ENCODE measurements at places on chromosomes 16 and 17.

- DNase-seq: no peak
Observed at GRCh38 chr17:50280068-50280467, 5.8 kb downstream of the TMEM92 start.

- DNase-seq: no peak
Observed at GRCh38 chr16:70611785-70612303, 34.5 kb upstream of the IL34 start.

- no peak for DNase-seq
Observed at GRCh38 chr17:60630352-60630751, 30.4 kb downstream of the PPM1D start.

DNA sequence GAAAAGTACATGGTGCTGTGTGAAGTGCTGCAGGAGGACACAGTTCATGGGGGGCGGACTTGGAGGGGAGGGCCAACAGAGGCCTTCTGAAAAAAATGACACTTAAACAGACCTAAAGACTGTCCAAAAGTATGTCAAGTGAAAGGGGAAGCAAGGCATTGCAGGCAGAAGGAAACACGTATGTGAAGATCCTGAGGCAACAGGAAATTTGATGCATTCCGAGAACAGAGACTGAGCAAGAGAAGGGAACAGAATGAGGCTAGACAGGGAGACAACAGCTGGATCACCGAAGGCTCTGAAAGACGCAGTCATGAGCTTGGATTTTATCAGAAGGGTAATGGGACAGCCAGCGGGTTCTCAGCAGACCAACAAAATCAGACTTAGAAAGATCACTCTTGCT, 1.1 kb downstream of the IFT20 start:
- no peak for DNase-seq

DNA sequence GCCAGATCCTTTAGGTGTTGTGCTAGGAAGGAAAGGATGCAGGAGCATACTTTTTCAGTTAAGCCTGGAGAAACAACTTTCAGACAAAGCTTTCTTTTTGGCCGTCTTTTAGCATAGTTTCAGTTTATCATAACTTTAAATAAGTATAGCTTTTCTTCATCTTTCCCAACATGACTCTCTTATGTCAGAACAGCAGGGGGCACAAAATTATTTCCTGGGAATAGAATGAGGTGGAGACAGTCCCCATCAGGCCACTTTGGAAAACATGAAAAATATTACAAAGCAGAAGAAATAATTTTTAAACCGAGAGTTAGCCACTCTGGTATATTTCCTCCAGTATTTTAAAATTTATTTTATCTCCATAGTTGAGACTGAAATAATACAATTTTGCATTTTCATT, 387.6 kb downstream of the HAPSTR1 start:
- DNase-seq: no peak

DNA sequence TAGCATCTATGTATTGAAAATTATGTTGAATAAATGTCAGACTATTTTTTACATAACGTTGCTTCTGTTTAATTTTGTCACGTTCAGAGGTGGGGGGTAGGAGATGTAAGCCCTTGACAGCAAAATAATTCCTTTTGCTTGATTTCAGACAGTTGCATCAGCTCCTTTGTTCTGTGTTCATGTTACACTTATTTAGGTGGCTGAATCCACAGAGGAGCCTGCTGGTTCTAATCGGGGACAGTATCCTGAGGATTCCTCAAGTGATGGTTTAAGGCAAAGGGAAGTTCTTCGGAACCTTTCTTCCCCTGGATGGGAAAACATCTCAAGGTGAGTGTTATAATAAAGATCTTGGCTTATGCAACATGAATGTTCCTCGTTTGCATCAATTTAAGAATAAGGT, 4.5 kb downstream of the HERPUD1 start:
- DNase-seq: no peak

DNA sequence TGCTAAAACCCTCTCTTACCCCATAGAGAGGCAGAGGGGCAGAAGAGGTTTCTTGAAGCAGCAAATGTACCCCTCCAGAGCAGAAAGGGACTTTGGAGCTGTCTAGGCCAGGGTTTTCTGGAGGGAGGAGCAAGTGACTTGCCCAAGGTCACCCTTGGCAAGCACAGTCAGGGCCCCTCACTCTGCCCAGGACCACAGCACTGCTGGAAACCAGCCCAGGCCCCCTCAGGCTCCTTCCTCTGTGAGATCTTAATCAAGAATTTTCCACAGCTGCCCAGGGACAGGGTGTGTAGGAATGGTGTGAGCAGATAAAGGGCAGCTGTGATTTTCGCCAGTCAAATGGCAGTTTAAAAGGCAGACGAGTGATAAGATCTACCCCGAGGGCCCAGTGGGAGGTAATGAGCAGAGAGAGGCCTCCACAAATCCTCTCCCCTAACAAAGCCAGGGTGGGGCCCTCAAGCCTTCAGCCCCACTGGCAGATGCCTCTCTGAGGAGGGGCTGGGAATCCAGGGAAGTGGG, 3.9 kb upstream of the SLC12A3 start:
- no peak for DNase-seq

GRCh38 chr16:10870808-10871156, 6.2 kb upstream of the CIITA start:
- no peak for DNase-seq

DNA sequence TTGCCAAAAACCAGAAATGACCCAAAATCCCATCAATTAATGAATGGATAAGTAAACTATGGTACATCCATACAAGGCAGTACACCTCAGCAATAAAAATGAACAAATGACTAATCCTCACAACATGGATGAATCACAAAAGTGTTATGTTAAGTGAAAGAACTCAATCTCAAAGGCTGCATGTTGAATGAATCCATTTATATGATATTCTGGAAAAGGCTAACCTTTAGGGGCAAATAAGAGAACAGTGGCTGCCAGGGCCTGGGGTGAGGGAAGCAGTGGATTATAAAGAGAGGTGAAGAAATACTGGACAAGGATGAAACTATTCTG, 46.1 kb upstream of the MSI2 start:
- DNase-seq: no peak

DNA sequence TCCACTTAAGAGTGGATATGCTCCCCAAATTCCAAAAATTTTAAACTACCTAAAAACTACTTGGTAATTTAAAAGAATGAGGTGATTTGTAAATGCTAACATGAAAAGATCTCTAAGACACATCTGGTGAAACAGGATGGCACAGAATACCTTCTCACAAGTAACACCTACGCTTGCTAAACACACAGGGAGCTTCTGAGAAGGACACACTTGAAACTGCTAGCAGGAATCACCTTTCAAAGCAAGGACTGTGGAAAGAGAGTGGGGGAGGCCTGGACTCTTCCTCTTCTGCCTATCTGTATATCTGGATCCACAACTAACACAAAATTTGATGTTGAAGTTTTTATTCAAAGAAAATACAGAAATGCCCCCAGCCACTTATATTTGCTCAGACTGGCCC, 52.4 kb downstream of the CYTH1 start:
- DNase-seq: no peak

DNA sequence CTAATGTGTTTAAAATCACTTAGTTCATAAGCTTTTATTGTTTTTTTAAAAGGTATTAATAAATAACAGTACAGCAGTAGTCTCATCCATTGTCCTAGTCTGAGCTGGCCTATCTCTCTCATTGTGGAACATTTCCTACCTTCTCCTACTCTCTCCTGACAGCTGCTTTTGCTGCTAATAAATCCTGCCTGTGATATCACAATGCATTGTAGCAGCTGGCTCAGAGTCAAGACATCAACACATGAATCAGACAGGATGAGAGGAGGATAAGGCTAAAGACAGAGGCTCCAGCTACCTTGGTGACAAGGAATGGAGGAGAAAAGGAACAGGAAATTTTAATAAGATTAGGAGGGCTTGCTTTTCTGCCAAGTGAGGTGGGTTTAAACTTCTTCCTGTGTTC, 626.1 kb downstream of the HS3ST4 start:
- DNase-seq: no peak

- no peak for DNase-seq
Observed at GRCh38 chr16:7990626-7991260, 599.6 kb downstream of the TMEM114 start.

GRCh38 chr16:49470513-49470991, 96.9 kb downstream of the C16orf78 start:
- no peak for DNase-seq

- no peak for DNase-seq
Observed at GRCh38 chr17:47993964-47994363, 23.1 kb downstream of the CDK5RAP3 start.

- DNase-seq: peak; percentile 55
Observed at GRCh38 chr17:50087246-50087911, 7.8 kb upstream of the PDK2 start.

DNA sequence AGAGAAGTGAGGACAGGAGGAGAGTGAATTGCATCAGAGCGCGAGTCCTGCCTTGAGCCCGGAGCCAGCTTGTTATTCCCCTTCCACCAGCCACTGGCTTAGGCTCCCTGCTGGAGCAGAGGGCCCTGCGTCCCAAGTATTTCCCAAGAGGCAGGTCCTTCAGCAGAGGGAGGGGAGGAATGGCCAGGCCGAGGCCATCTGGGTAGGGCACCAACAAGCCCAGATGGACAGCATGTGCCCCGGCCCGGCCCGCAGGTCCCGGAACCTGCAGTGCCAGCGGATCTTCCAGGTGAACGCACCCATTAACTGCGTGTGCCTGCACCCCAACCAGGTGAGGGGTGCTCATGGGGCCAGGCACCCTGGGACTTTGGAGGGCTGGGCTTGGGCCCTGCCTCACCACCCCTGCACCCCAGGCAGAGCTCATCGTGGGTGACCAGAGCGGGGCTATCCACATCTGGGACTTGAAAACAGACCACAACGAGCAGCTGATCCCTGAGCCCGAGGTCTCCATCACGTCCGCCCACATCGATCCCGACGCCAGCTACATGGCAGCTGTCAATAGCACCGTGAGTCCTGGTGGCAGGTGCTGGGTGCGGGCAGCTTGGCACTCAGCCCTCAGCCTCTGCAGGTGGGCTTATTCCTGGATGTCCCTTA, 1.7 kb downstream of the MLST8 start:
- DNase-seq: no peak

DNA sequence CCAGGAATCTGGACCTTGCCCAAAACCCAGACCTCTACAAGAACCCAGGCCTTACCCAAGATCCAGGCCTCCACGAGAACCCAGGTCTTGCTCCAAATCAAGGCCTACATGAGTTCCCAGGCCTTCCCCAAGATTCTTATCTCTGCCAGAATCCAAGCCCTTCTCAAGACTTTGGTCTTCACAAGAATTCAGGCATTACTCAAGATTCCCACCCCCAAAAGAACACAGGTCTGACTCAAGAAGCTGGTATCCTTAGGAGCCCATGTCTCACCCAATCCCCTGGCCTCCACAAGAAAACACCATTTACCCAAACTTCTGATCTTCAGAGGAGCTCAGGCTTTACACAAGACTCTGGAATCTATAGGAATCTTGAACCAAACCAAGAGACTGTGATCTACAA, 2.6 kb downstream of the SPEM3 start:
- no peak for DNase-seq

DNA sequence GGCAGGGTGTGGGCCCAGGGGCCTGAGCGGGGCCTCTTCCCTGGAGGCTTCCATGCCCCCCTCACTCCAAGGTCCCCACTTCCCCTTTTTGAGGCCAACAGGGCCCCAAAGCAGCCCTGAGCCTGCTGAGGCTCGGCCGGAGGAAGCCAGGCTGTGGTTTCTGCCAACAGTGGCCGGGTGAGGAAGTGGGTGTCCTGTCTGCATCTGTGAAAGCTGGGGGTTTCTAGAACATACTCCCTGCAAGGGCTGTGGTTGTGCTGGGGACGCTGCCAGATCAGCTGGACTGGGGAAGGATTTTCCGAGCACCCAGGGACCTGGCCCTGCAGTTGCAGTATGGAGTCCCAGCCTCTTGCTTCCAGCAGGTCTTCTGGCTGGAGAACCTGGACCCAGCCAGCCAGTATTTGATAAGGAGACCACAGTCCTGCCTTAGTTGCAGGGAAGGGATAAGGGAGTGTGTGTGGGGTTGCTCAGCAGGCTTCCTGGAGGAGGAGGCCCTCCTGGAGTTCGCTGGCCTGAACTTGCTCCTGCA, 15.7 kb downstream of the ADCY7 start:
- DNase-seq: peak; percentile 87

- DNase-seq: no peak
Observed at GRCh38 chr16:87979352-87979751, 28.1 kb downstream of the BANP start.

DNA sequence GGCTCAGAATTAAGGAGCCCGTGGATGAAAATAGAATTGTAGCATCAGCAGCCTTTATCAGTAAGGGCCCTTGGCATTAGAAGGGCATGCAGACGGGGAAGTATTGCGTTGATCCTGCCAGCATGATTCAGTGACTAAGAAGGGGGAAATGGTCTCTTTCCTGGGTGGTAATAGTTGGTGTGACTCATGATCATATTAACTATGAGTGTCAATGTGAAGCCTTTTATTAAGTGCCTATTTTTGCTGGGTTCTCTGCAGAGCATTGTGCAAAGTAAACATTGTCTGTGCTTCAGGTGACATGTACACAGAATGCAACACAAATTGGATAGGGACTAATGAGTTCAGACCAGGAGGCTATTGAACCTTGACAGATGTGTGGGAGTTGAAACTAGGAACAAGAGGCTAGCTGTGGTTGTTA, 24.5 kb downstream of the RCVRN start:
- peak; percentile 25 for DNase-seq

DNA sequence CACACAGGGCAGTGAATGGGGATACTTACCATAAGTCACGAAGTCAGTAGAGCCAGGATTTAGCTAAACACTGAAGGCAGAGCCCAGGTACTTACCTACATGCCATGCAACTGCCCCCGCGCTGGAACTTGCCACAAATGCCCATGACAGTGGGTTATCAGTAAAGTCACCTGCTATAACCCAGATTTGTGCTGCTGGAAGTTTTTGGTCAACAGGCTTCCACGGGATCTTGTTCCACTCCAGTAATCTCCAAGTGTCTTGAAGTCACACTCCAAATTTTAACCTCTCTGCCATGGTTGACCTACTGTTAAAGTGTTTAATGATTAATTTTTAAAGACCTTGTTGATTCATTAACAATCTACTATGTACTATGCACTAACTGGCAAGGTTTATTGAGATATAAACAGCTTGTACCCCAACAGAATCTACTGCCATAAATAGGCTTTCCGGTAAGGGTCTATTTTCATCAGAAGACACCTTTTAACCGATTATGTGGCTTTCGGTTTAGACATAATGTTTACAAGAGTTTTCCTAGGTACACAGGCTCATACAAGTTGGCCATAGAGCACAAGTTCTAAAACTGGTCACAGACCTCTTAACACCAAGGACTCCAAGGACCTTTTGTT, 6.3 kb upstream of the SLC5A11 start:
- no peak for DNase-seq

- no peak for DNase-seq
Observed at GRCh38 chr17:55641676-55642081, 81.0 kb downstream of the TMEM100 start.

GRCh38 chr17:76296186-76296585, 11.9 kb downstream of the QRICH2 start:
- no peak for DNase-seq

DNA sequence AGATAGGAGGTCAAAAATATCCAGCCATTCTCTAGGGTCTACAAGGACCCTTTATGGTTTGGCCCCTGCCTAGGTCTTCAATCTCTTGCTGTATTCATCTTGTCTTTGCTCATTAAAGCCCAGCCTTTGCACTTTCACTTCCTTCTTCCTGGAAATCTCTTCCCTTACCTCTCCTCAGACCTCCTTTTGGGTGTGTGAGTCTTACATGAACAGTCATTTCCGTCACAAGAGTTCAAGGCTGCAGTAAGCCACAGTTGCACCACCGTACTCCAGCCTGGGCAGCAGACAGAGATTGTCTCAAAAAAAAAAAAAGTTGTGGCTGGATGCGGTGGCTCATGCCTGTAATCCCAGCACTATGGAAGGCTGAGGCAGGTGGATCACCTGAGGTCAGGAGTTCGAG, 6.0 kb upstream of the ATP1B2 start:
- no peak for DNase-seq

GRCh38 chr16:84245956-84246678, 6.3 kb upstream of the KCNG4 start:
- no peak for DNase-seq

All from GM06990 (cell line).